ENCODE measurements at places on chromosomes 4 and X. TPM values are rescaled to one million over a fixed set of nuclear protein-coding genes. Genes with fewer than 3 reads are reported as not detected.

DNA sequence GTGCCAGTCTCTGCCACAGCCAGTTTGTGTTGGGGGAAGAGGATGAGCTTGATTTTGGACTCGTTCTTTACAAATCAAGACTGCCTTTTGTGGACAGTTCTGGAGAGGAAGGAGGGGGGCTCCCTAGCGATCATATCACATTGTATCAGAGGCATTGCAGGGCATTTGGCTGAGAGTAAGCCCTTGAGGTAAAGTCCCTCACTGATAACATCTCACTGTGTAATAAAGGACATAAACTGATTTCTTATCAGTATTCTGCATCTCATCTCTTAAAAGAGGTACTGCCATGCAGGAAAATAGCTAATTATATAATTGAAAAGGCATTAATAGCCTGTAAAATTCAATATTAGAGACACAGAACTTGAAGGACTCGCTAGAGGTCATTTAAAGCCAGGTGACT lies 6.1 kb upstream of the IGFBP7 start:
- no peak overlapping the region for H3K4me3 ChIP-seq
- peaks cover under 1% of the 10 kb centered on the region for H3K4me1 ChIP-seq
- DNase-seq, result no peak
- H3K36me3 ChIP-seq, result no peaks in the 10 kb centered on the region
- H3K27me3 ChIP-seq, result peaks cover 33% of the 10 kb centered on the region

The TRIML2 gene
- not detected for total RNA-seq

GRCh38 chr4:54227256-54228055 lies 1.6 kb upstream of the PDGFRA start:
- H3K36me3 ChIP-seq, result no peaks in the 10 kb centered on the region
- H3K27me3 ChIP-seq, result peaks cover 90% of the 10 kb centered on the region
- no peak overlapping the region for H3K27ac ChIP-seq
- no peak for DNase-seq

DNA sequence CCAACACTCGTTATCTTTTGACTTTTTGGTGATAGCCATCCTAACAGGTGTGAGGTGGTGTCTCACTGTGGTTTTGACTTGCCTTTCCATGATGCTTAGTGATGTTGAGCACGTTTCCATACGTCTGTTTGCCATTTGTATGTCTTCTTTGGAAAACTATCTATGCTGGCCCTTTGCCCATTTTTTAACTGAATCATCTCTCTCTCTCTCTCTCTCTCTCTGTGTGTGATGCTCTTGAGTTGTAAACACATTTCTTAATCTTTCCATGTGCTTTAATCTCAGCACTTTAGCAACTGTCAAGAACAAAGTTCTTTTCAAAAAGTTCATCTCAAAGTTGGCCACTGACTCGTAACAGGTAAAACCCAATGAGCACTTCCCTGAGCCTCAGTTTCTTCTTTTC lies 10.5 kb downstream of the SORBS2 start:
- H3K27ac ChIP-seq, result no peak overlapping the region
- no peak overlapping the region for H3K4me3 ChIP-seq
- DNase-seq, result no peak
- H3K27me3 ChIP-seq, result no peaks in the 10 kb centered on the region

GRCh38 chr4:134935320-134935719 lies 733.7 kb upstream of the PABPC4L start:
- H3K36me3 ChIP-seq, result no peaks in the 10 kb centered on the region
- H3K4me3 ChIP-seq, result no peak overlapping the region
- H3K27me3 ChIP-seq, result no peaks in the 10 kb centered on the region
- no peaks in the 10 kb centered on the region for H3K4me1 ChIP-seq

The STBD1 gene
- total RNA-seq, result 0.63 TPM

The ARL9 gene
- total RNA-seq, result not detected
